ENCODE measurements at places on chromosomes 2 and 18.

- no peak for DNase-seq
Measured at GRCh38 chr2:8216397-8216796, 465.5 kb upstream of the ID2 start.

- DNase-seq, result no peak
Measured at GRCh38 chr18:70455731-70456130, 166.9 kb downstream of the SOCS6 start.

- no peak for DNase-seq
Measured at GRCh38 chr2:88949336-88949735, 257.9 kb downstream of the RPIA start.

DNA sequence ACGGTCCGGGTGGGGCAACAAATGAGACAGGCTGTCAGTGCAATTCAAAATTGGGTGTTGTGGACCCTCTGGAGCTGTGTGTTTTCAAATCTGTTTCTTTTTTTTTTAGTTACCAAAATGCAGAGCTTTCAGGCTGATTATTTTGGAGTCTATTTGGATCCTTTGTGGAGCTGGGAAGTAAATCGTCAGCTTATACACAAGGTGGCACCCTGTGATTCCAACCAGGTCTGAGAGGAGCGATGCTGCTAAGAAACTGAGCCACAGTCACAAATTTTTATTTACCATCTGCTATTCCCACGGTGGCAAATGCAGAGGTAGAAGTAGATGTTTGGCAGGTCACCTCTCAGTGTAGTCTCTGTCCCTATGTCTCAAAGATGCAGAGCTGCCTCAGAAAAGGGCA, 3.8 kb upstream of the EPC2 start:
- DNase-seq, result no peak

DNA sequence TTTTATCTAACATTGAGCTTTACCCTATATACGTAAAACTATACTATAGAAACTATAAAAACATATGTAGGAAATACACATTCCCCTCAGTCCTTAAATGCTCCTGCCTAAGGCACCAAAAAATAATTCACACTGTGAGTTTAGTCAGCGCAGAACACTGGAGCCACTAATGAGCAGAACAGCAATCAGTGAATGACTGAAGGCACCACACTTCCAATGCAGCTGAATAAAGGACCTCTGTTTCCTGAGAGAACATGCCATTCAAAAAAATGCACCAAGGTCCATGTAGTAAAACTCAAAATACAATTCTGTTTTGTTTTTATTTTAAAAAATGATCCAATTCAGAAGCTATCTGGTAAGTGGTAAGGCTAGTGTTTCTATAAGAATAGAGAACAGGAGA, 1280.6 kb upstream of the NRXN1 start:
- no peak for DNase-seq

Measured in stimulated activated CD4-positive, alpha-beta T cell treated with anti-CD3 and anti-CD28 coated beads, Interleukin-15, amount 100 ng/mL, for 1 hour (primary cell).